ENCODE measurements at places on chromosomes 3 and 15. TPM values are rescaled to one million over a fixed set of nuclear protein-coding genes. Genes with fewer than 3 reads are reported as not detected.

Gene FANCD2OS
- not detected for total RNA-seq

Gene GPR62
- total RNA-seq: not detected

Gene NUSAP1
- total RNA-seq: 177 TPM

Gene SPTBN5
- total RNA-seq: not detected

Gene STAC
- total RNA-seq: 8.7 TPM
